ENCODE measurements at places on chromosomes 2 and 18.

DNA sequence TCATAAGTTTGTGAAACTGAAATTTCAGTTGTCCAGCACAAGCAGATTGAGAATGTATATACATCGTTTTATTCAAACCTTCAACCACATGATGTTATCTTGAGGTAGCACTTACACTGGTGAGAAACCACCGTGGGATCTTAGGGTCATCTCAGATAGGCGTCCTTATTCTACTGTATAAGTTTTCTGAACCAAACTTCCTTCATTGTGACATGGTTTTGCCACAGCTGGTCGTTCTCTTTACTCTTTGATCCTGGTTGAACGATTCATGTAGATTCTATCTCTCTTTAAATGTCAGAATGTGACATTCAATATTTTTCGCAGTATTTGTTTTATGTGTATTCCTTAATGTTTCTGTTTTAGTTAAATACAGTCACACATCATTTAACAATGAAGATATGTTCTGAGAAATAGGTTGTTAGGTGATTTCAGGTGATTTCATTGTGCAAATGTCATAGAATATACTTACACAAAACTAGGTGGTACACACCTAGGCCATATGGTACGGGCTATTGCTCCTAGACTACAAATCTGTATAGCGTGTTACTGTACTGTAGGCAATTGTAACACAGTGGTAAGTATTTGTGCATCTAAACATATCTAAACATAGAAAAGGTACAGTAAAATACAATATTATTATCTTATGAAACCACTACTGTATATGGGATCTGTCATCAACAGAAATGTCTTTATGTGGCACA lies 17.9 kb upstream of the ARHGAP25 start:
- DNase-seq: no peak

DNA sequence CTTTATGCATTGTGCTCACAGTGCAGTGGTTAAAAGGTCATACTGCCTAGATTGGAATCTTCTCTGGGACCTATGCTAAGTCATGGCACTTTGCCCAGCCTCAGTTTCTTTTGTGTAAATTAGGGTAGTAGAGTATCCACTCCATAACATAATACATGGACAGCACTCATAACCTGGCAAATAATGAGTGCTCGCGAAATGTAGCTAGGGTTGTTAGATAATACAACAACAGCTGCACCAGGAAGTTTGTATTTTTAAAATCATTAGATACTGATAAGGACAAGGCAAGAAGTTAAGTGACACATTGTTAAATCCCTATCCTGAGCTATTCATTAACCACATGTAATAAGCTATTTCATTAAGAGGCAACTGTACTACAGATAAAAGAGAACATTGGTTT lies 13.8 kb upstream of the PLA2R1 start:
- no peak for DNase-seq

- DNase-seq: no peak
Measured at GRCh38 chr2:26925100-26925791, 45.2 kb upstream of the MAPRE3 start.

DNA sequence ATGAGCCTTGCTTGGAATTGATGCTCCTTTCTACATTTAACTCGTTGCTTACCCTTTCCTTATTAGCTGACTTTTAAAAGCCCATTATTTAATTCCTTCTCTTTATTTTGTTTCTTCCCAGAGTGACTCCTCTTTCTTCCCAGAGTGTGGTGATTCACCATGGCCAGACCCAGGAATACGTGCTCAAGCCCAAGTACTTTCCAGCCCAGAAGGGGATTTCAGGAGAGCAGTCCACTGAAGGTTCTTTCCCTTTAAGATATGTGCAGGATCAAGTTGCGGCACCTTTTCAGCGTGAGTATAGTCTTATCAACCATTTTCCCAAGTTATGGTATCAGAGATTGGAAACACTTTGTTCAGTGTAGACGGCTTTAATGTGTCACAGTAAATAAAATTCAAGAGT lies 163.7 kb downstream of the LTBP1 start:
- no peak for DNase-seq

DNA sequence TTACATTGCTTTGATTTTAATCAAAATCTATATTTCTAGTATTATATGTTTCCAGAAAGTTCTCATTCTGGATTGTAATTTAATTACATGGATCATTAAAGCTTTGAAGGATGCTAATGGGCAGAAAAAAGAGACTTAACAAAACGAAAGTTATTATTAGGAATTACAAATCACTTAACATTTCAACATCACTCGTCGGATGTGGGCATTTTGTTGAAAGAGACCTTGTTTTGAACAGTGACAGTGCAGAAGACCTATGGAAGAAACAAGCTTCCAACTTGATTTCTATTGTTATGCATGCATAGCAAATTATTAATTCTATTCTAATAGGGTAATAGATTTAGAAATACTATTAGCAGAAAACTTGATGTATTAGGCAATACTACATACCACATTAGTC lies 31.4 kb upstream of the DARS1 start:
- DNase-seq: no peak

DNA sequence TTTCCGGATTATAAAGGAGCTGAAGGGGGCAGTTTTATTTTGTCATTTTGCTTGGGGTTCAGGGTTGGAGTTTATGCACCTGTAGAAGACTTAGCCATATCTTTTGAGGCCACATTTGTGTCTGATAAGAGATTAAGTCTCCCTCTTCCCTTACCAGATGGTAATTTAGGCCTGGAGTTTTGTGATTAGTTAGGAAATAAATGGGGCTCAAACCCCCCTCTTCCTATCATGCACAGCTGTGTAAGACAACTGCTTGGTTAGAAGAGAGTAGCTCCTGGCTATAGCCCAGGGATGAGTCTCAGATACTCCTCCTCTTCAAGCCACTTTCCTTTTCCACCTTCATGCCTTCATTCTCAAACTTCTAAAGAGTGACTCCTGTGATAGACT lies 802 bp upstream of the SAP130 start:
- no peak for DNase-seq

Measured in activated T-cell treated with anti-CD3 and anti-CD28 coated beads for 48 hours (primary cell).